Inflammatory macrophage treated with lipopolysaccharide for 4 hours (primary cell): ENCODE measurements at places on chromosomes 2 and 18.

GRCh38 chr2:233011702-233012131 is 1.3 kb downstream of the NGEF start:
- no peak for DNase-seq

DNA sequence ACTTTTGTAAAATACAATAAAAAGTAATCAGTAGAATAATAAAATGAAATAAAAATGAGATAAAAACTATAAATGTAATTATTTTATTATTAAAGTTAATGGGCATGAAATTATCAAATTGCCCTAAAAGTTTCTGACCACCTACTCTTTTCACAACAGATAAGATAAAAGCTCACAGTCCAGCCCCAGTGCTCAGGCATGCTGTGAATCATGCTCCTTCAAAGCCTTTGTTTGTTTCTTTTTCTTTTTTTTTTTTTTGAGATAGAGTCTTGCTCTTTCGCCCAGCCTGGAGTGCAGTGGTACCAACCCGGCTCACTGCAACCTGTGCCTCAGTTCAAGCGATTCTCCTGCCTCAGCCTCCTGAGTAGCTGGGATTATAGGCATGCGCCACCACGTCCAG is 181.7 kb downstream of the ANKRD44 start:
- no peak for DNase-seq

DNA sequence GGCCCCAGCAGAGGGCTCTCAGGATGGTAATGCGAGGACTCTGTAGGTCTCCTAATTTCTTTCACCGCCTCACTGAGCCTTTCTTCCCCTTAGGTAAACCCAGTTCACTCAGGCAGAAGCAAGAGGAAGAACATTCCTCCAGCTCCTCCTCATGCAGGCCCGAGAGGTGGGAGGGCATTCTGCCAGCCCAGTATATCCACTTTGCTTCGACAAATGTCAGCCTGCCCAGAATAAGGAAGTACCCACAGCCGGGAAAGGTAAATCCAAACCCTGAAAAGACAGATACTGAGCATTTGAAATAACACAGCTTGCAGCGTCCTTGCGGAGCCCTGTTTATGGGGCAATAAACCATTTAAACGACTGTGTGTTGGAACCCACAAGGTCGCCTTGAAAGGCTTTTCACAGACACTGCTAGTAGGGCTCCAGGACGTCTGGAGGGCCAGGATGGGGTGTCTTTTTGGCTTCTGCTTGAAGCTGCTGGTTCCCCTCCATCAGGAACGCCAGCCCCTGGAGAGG is 63.0 kb upstream of the STPG4 start:
- no peak for DNase-seq

DNA sequence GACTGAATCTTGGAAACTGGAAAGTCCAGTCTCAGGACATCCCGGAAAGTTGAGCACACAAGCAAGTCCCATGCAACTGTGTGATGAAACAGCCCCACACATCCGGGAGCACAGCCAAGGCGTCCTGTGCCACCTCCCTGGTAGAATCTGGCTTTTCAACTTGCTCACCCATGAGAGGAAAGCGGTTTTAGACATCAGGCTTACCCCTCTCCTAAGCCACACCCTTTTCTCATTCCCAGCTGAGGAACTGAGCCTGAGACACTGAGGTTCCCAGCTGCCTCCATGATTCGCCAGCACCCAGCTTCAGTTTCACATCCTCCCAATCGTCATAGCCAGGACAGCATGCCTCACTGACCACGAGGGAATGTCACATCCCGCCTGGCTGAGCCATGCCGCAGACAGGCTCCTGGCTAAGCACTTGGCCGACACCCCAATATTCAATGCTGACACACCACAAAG is 60.3 kb downstream of the STEAP3 start:
- peak; percentile 99 for DNase-seq

- DNase-seq, result no peak
These were observed 481.6 kb upstream of the ACVR2A start for GRCh38 chr2:147363181-147363580.

GRCh38 chr18:44065206-44065605 is 615.5 kb upstream of the SETBP1 start:
- DNase-seq, result no peak

DNA sequence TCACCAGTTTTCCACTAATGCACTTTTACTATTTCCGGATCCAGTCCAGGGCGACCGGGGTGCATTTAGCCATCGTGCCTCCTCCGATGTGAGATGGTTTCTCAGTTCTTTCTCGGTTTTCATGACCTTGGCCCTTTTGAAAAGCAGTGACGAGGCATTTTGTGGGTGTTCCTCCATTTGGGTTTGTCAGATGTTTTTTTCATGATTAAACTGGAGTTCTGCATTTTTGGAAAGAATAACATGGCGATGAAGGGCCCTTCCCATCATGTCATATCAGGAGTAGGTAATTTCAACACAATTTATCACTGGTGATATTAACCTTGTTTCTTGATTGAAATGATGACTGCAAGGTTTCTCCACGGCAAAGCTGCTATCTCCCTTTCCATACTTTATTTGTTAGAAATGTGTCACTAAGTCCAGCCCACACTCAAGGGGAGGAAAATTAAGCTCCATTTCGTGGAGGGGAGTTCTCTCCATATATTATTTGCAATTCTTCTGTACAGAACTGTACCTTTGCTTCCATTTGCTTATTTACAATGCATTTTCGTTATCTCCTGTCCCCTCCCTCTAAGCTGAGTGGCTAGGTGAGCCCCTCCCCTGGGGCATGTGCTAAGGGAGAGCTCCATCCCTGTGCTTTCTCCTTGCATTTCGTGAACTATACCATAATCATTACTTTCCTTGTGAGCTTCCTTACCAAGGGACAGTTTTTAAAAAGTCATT is 8.9 kb upstream of the KLF11 start:
- DNase-seq, result peak; percentile 81

DNA sequence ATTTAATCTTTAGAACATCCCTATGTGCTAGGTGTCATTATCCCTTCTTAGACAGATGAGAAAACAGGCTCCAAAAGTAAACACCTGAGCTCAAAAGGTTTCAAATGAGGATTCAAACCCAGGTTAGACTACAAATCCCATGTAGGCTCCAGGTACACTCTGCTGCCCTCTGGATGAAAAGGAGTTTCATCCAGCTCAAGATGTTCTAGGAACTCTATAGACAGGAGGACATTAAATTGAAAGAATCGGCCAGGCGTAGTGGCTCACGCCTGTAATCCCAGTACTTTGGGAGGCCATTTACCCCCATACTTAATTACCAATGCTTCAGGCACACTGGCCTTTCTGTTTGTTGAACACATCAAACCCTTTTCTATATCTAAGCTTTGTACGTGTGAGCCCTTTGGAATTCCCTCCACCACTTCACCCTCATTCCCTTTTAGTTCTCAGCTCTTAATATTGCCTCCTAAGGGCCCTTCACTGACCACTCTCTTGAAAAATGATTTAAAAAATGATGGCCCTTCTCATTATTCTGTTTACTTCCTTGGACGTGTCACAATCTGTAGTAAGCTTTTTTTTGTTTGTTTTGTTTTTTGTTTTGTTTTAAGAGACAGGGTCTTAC is 10.7 kb downstream of the SLC25A12 start:
- no peak for DNase-seq

DNA sequence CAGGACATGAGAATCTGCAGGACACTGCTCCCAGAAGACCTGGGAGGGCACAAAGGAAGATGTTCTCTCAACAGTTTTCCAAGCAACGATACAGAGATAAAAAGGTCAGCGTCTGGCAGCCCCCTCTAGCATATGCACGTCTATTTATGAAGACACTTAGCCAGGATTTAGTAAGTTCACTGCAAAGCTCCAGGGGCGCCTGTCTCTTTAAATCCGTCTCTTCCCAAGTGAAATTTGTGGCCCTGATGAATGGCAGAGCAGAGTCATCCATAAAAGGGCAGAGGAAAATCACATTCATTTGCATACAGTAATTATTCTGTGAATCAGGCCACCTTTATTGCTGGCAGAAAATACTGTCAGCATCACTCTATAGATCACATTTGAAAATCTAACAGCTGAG is 390.9 kb upstream of the SMIM21 start:
- DNase-seq, result no peak

DNA sequence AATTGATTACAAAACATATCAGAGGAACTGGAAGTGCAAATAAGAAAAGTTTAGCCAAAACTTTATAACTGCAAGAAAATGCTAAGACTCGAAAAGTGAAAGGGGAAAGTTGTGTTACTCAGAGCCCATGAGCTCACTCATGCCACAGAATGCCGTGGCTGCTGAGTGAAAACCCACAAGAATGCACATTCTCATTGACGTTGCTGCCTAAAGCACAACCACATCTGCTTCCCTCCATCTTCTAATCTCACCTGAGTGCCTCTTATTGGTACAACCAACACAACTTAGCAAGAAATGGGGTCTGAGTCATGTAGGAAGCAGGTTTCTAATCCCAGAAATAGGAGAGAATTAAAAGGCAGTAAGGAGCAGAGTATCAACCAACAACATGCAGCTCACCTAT is 259.7 kb downstream of the LNPK start:
- no peak for DNase-seq
